Adrenal gland (tissue), 19 donors: ENCODE measurements at places on chromosomes 1 and 21. TPM values are rescaled to one million over a fixed set of nuclear protein-coding genes. Genes with fewer than 3 reads are reported as not detected.

The OR2L8 gene
- not detected for total RNA-seq

- no peak overlapping the region for H3K4me3 ChIP-seq
- H3K27ac ChIP-seq = no peak overlapping the region
- H3K36me3 ChIP-seq = no peaks in the 10 kb centered on the region
Measured at GRCh38 chr1:29550119-29550841, 314.0 kb downstream of the PTPRU start.

DNA sequence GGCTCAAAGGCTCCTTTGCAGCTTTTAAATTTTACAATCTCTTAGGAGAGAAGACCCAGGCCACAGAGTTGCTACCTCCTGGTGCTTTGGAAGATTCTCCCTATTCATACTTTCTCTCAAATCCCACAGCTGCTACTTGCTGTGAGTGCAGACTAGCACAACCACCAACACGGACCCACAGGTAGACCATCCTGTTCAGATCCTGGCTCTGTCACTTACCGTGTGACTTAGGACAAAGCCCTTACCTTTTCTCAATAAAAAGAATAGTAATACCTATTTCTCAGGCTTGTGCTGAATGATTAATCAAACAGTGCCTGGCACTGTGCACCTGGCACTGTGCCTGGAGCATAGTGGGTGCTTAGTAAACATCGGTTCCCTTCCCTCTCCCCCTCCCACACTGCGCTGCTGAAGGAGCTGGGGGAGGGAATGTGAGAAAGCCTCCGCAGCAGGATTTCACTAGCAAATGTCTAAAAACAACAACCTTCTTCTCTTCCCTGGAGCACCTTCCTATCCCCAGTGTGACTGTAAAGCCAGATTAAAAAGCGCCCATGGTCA lies 81.7 kb downstream of the PGM1 start:
- H3K4me3 ChIP-seq = no peak overlapping the region
- H3K27ac ChIP-seq = no peak overlapping the region
- no peak for DNase-seq
- no peaks in the 10 kb centered on the region for H3K27me3 ChIP-seq
- peaks cover 6% of the 10 kb centered on the region for H3K4me1 ChIP-seq
- H3K36me3 ChIP-seq = no peaks in the 10 kb centered on the region

- H3K27me3 ChIP-seq = no peaks in the 10 kb centered on the region
- no peaks in the 10 kb centered on the region for H3K4me1 ChIP-seq
- H3K36me3 ChIP-seq = no peaks in the 10 kb centered on the region
- H3K4me3 ChIP-seq = no peak overlapping the region
- no peak overlapping the region for H3K27ac ChIP-seq
Measured at GRCh38 chr1:95396557-95396956, 162.5 kb downstream of the RWDD3 start.

The KCNT2 gene
- 1.2 TPM for total RNA-seq

- no peak overlapping the region for H3K27ac ChIP-seq
- no peaks in the 10 kb centered on the region for H3K36me3 ChIP-seq
- DNase-seq = no peak
- no peak overlapping the region for H3K4me3 ChIP-seq
- no peaks in the 10 kb centered on the region for H3K27me3 ChIP-seq
Measured at GRCh38 chr1:41612953-41613352, 128.5 kb upstream of the EDN2 start.

GRCh38 chr1:207319199-207319598 lies 2.3 kb upstream of the CD55 start:
- no peaks in the 10 kb centered on the region for H3K27me3 ChIP-seq
- no peak overlapping the region for H3K4me3 ChIP-seq
- peak overlapping the region; percentile 60 for H3K27ac ChIP-seq
- H3K4me1 ChIP-seq = peaks cover 15% of the 10 kb centered on the region

The TRIM58 gene
- total RNA-seq = 0.49 TPM

DNA sequence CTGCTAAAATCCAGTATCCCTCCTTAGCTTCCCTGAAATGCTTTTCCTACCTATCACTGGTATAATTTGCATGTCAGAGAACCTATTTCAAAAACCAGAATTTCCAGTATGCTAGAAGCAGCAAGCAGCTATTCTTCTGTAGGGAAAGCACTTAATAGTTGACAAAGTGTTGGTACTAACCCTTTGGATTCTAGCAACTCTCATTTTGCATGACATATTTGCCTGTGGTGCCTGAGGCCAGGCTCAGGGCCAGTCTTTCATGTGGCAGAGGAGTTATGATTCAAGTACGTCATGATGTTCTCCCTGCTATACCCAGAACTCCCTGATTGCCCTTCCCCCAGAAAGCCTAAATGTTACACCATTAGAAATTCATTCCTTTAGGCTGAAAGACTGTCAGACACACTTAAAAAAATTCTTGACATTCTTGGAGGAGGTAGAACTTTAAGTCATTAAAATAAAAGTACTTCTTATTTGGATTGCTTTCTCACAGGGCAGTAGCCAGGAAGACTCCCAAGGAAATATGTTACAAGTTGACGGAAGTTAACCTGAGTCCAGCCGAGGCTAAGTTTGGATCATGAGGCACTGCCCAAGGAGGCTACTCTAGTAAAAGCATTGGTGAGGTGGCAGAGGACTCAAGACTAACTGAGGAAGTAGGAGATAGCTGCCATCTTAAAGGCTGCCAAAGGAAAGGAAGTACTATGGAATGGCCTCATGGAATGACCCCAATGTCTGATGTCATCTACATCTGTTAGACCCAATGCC lies 298.4 kb upstream of the SPAG17 start:
- no peaks in the 10 kb centered on the region for H3K27me3 ChIP-seq
- H3K27ac ChIP-seq = no peak overlapping the region
- no peaks in the 10 kb centered on the region for H3K4me1 ChIP-seq
- no peak for DNase-seq
- H3K36me3 ChIP-seq = no peaks in the 10 kb centered on the region

The TRIM45 gene
- total RNA-seq = 13.5 TPM

DNA sequence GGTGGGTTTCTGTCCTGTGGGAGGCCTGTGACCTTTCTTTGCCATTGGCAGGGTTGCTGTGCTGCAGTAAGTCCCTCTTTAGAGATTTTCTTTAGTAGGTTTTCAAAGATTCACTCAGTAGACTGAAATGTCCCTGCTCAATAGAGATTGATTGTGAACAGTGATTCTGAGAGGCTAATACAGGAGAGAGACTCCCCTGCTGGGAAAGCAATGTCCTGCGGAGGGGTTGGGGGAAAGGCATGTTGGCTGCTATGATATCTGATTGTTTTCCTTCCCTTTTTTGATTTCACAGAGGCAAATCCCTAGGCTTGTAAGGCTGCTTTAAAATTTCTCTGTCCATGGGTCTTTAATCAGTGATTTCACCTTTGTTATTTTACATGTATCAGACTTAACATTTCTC lies 589.9 kb downstream of the ADGRL2 start:
- no peak for DNase-seq
- no peaks in the 10 kb centered on the region for H3K27me3 ChIP-seq
- no peak overlapping the region for H3K4me3 ChIP-seq
- H3K27ac ChIP-seq = no peak overlapping the region
- H3K36me3 ChIP-seq = no peaks in the 10 kb centered on the region
